CD4-positive, alpha-beta T cell treated with Interleukin-17A for 4 hours (primary cell): ENCODE measurements at places on chromosomes 2 and 18.

GRCh38 chr18:6652098-6652497 lies 77.4 kb upstream of the ARHGAP28 start:
- DNase-seq: no peak

DNA sequence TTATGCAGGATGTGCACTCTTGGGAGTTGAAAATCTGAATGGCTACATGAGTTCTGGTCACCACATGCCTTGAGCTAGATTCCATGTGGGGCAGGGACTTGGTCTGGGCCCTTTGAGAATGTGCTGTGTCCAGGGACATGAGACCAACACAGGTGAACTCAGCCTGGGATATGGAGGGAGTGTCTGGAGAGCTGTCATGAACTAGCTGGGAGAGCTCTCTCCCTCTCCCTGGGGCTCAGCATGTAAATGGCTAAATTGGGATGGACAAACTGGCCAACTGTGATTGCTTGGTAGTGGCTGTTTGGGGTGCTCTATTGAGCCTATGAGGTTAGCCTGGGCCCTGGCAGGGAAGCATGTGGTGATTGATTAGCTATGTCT lies 105.1 kb upstream of the HS6ST1 start:
- DNase-seq: no peak

DNA sequence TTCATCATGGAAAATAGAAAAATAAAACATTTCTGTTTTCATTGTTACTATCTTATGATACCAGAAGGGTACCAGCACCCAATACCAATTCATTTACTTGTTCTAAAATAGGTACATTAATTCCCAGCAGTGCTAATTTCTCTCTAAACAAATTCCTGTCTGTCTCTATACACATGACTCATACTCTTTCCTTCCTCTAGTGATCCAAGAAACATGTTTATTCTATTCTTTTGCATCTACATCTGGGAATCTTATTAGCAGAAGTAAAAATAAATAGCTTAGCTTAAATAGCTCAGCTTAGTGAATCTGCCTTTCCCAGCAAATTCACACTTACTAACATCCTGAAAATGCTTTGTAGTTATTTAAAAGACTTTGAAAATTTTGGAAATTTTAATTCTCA lies 84.5 kb upstream of the MAPRE2 start:
- DNase-seq: no peak

DNA sequence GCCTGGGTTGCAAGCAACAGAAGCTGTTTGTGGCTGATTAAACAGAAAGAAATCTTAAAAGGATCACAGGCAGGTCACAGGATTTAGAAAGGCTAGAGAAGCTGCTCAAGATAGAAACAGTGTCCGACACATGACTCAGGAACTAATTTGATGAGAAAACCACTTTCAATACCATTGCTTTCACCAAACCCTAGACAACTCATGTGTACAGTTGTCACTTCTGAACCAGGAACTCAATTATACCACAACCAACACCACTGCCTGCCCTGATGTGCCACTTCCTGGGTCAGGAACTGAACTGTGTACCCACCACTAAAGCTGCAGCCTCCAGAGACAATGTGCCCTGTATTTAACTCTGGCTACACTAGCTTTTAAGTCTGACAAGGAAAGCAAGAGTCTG lies 56.0 kb downstream of the TMEM247 start:
- DNase-seq: peak; percentile 42

DNA sequence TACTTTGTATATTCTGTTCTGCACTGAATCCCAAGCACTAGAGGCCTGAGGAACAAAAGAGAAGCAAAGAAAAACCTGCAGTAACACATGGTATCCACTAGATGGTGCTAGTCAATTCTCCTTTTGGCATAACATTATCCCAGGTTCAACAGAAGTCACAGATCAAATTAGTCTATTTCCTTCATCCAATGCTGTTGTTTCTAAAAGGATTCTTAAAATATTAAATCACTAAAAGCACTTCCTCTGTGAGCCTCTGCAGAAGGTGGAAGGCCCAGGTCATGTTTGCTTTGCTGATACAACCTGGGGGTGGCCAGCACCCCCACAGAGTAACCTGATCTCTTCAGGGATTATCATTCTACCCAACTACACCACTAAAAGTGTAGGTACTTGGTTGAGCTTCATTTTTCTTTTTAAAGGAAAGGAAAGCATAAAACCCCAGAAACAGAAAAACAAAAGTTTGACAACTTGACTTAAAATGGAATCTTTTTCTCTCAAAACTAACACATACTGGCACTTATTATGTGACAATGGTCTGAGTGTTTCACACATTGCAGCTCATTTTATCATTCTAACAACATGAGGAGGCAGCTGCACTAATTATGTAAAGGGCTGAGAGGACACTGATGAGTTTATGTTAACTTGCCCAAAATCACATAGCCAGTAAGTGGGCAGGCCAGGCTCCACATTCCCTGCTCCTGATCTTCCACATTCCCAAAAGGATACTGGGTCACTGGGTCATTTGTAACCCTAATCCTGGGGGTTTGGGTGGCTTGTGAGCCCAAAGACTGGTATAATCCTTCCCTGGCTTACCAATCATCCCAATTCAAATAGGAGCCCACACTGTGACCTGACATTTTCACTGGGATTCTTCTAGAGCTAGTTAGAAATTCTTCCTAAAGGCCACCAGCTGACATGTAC lies 66.8 kb upstream of the DNER start:
- no peak for DNase-seq

DNA sequence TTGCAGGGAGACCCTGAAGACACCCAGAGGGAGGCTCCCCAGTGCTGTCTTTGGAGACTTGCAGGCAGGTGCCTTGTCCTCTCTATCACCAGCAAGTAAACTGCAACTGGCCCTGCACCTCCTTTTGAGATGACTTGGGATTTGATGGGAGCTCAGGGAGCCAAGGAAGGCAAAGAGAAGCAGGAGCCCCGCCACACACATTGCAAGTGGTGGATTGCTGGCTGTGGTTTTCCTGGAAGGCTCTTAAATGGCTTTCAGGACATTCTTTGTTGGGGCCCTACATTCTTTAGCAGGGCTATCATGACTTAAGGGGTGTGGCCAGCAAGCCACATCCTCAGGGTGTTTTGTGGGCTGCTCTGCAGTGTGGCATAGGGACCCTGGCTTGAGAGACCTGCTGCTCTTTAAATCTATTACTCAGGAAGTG lies 39.9 kb upstream of the CDC42EP3 start:
- peak; percentile 48 for DNase-seq

DNA sequence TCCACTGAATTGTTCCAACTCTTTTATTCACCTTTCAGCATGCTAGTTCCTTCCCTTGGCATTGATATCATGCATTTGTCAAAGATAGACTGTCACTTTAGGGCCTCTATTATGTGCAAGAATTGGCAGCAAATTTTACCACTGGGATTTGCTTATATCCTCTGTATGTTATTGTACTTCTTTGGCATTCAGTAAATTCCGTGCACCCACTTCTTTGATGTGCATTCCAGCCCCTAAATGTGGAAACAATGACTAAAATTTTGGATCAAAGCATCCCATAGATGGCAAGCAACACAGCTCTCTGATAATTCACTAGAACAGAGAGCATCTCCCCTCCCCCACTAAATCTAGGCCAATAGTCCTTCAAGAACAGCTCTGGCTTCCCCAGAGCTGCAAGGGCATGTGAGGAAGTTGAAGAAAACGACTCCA lies 399.0 kb upstream of the HNRNPA3 start:
- no peak for DNase-seq

DNA sequence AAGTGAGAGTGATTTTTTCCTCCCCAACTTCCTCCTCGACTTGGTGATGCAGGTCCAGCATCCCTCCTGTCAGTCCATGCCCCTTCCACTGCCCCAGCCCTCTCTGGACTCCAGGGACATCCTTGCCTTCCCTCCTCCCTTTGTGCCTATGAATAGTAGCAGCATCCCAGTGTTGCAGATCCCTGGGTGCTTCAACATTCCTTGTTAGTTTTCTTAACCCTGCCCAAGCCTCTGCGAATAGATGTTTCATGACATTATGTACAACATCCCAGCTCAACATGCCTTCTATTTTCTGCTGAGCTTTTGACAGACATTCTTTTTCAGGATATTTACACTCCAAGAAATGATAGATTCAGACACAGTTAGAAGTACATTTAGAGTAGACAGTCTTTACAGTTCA lies 35.3 kb upstream of the CCDC150 start:
- DNase-seq: no peak

DNA sequence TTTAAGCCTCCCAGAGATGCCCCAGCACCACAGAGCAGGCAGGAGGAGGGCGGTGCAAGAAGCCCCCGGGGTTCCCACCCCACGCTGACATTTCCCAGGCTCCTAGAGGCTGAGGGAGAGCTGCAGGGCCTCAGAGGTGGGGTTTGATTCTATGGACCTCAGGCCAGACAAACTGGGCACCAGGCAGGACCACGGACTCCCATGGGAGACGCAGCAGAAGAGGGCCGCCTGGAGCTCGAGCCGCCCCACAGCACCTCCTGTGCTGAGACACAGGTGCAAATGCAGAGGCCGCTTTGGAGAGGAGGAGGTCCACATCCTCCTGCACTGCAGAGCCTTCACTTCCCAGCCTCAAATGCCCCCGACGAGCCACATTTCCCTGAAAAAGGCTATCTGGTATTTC lies 62.7 kb downstream of the PSMG2 start:
- DNase-seq: no peak

- DNase-seq: peak; percentile 49
These were observed 224.8 kb upstream of the ID2 start for GRCh38 chr2:8457092-8457481.

DNA sequence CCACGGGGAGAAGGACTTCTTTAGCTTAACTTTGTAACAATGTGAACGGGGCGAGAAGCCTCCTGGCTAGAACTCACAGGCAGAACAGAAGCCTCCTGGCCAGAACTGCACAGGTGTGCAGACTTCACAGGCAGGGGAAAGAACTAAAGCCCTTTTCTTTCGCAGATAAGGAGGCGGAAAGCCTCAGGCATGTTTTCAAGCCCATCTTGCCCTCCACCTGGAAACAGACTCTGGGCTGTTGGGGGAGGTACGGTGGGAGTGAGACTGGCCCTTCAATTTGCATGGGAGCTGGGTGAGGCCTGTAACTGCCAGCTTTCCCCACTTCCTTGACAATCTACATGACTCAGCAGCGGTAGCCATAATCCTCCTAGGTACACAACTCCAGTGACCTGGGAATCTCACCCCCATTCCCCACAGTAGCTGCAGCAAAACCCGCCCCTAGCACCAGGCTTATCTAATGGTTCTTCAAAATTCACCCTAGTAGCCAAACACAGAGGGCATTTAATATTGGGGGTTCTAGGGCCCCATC lies 22.9 kb upstream of the ABCA12 start:
- DNase-seq: no peak

GRCh38 chr2:44562737-44563136 lies 201.0 kb downstream of the CAMKMT start:
- no peak for DNase-seq

GRCh38 chr2:38095996-38096861 lies 20.3 kb upstream of the CYP1B1 start:
- DNase-seq: no peak

DNA sequence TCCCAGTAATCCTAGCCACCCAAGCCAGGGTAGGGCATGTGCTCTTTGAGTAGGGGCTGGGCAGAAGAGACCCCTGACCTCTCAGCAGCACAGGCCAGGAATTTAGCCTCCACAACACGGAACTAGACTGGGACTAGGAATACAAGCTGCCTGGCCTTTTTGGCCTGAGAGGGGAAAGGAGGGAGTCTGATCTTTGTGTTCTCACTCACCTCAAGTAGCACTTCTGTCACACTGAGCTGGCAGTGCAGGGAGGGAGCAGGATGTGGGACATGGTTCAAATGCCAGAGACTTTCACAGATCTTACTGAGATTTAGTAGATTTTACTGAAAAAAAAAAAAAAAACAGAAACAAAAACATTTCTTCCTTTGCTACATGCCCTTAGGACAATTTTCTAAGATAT lies 395.2 kb downstream of the CMPK2 start:
- no peak for DNase-seq

- no peak for DNase-seq
These were observed 48.9 kb upstream of the IL1RL1 start for GRCh38 chr2:102262216-102263129.

DNA sequence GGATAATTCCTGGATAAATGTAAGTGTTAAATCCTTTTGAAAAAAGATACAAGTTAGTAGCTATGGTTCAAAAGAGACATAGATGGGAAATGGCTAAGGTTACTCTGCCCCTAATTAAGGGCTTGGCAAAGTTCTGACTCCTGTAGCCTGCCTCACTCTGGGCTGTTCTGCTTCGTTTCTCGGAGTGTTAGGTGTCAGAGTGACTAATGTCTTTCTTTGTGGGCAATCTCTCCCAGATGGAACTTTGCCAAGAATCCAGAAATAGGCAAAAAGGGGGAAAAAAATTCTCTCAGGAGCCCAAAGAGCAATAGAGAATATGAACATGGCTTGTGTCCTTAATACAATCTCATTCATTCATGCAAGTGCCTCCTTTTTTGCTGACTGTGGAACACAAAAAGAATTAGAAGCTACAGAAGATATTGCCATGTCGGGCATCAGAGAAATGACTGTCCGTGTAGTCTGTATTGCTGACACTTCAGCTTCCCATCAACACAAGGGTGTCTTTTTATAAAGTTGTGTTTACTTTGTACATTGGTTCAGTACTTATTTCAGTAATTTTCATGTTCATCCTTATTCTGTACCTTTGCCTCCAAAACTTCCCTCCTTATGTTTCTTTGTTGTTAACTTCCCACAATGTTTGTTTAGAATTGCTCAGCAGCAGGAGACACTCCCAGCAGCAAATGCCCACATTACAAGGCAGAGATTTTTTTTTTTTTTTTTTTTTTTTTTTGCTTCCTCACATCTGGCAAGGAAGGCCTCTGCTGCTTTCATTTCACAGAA lies 134.0 kb downstream of the FTCDNL1 start:
- DNase-seq: no peak

DNA sequence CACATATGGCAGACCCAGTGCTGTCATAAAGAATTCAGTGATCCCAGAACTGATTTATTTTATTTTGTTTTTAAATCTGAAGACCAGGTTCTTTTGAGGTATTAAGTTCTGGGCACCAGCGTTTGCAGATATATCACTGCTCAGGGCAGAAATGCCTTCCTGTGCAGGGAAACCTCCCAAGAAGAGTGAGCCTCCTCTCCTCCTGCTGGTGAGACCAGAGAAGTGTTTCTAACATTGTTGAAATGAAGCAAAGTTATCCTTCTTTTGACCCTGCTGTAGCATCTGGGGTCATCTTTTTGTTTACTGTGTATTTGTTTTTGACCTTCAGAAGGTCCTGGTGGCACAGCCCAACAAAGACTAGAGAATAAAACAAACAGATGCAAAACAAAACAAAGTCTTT lies 94.0 kb downstream of the AQP4 start:
- no peak for DNase-seq

- no peak for DNase-seq
These were observed 521.0 kb upstream of the RAB6C start for GRCh38 chr2:129458436-129458835.

GRCh38 chr18:56748698-56749268 lies 97.6 kb downstream of the WDR7 start:
- DNase-seq: no peak
